ENCODE measurements at places on chromosomes 2 and 18.

DNA sequence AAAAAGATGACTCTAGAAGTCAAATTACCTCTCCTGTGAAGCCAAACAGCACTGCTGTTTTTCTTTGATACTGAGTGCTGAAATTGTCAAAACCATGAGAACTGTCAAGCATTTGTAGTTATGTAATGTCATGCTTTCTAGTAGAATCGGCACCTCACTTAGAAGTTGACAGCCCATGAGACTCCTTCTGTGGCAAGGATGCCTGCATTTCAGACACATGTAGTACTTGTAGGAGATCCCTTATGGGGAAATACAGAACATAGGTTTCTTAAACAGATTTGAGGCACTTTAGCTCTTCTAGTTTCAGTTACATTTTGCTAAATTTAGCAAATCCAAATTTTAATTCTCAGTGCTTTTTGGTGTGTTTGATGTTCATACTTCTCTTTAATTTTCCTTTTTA is 15.7 kb downstream of the ZNF407 start:
- DNase-seq: no peak

DNA sequence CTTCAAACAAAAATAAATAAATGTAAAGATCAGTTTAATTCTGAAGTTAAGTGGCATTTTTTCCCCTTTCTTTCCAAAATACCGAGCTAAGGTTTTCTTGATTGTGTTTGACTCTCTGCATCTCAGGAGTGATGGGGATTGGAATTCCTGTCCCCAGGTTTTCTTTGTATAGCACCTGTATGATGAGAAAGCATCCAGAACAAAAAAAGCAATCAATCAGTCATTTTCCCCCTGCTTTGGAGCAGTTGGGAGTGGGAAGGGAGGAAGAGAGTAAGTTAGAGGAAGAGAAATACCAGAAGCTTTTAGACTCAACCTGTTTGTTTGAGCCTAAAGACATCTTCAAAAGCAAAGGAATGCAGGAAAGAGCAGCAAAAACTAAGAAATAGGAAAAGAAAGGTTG is 88.5 kb downstream of the RIF1 start:
- DNase-seq: no peak

GRCh38 chr2:157444641-157445040 is 752 bp upstream of the CYTIP start:
- DNase-seq: no peak

DNA sequence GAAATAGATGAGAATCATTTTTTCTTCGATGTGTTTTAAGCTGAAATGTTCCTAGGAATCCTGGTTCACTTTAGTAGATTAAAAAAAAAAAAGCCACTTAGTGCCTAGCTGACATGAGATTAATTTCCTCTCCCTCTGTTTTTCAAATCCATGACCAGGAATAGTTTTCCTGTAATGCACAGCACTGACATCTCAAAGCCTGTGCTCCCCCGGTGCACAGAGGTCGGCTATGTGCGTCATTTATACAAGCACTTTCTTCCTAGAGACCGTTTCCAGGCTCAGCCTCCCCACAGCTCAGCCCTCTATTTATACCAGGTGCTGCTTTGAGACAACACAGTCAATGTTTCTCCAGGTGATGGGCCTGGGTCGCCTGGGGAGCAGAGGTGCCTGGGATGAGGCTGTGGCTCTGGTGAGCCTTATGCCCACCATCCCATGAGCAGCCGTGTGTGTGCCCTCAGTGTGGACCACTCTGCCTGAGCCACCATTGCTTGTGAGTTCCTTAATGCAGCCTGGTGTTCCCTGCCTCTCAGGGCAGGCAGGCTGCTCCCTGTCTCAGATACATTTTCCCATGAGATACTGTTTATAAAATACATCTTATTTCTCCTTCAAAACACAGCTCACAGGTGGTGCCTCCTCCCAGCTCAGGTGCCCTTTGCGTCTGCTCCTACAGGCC is 515.7 kb upstream of the HS6ST1 start:
- no peak for DNase-seq

DNA sequence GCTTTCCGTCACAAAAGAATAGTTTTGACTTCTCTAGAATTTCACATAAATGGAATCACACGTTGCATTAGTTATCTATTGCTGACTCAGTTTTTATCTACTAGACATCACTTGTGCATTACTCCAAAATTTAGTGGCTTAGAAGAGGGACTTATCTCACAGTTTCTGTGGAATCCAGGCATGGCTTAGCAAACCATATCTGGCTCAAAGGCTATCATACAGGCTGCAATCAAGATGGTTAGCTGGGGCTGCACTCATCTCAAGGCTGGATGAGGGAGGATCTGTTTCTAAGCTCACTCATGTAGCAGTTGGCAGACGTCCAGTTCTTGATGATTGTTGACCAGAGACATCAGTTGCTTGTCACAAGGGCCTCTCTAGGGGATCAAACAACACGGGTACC is 6.6 kb upstream of the DSC3 start:
- DNase-seq: no peak

DNA sequence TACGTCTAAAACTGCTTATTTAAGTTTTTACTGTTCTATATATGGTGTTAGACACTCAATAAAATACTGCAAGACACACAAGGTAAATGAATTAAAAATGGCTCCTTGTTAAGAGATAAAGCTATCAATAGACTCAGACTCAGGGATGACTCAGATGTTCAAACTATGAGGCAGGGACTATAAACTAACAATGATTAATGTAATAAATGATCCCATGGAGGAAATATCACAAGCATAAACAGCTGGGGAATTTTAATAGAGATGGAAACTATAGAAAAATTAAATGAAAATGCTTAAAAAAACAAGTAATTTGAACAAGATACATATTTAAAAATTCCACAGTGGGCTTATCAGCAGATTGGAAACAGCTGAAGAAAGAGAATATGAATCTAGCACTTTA is 650.8 kb downstream of the DCDC2C start:
- no peak for DNase-seq

DNA sequence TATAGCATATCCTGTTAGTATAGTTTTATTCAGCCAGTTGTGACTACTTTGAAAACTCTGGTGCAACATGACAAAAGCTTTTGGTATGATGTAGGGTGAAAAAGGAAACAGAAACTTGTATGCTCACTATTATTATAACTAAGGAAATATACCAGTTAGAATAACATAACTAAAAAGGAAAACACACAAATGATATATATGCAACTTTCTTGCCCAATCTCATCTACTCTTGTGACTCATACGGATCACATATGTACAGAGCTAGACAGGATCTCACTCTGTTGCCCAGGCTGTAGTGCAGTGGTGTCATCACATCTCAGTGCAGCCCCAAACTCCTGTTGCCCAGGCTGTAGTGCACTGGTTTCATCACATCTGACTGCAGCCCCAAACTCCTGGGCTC is 12.4 kb upstream of the TLK1 start:
- no peak for DNase-seq

DNA sequence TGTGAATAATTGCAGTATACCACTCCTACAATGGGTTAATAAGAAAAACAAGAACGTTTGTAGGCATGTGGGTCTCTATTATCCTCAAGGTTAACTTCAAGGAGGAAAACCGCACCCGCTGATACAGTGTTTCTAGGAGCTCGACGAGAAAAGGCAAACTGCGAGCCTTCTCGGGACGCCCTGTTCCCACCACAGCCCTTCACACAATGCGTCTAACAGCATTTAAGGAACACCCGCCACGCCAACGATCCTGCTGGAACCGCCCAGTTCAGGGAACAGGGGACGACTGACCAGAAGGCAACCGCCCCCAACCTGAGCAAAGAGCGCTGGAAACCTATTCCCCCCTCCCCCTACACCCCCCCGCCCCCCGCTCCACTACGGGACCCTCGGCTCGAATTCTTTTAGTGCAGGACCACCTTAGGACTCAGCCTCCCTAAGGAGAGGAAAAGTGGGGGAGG is 710 bp upstream of the TMSB10 start:
- DNase-seq: no peak

- DNase-seq: no peak
Observed at GRCh38 chr18:50115095-50115494, 79.9 kb downstream of the MYO5B start.

DNA sequence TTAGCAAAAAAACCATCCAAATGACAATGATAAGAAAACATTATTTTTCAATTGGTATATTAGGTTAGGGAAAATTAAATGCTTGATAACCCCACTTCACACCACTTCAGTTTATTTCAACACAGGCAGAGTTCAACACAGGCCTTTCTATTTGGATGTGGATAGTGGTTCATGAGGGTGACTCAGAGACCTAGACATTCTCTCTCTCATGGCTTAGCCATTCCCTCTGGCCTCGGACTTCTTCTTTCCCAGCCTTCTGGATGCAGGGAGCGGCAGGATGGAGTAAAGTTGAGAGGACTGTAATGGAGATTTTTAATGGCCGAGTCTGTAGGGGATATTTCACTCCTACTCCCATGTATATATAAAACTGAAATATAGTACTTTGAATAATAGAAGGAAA is 109.7 kb downstream of the CTNNA2 start:
- DNase-seq: no peak

DNA sequence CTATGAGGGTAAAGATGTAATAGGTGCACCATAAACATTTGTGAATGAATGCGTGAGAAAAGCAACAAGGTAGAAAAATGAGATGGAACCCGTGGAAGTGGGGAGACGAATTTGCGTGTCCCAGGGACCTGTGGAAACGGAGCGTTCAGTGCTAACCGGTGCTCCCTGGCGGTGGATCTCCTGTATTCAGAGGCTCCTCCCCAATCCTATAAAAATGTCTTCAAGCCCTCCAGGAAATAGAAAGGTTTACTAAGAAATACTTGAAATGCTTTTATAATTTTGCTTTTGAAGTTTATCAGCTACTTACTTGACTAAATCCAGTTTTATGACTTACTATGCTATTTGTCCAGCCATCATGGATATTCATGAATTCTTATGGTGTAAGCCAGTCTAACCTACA is 62.8 kb upstream of the RBM44 start:
- DNase-seq: no peak

- DNase-seq: no peak
Observed at GRCh38 chr2:59236723-59237122, 995.6 kb upstream of the FANCL start.

DNA sequence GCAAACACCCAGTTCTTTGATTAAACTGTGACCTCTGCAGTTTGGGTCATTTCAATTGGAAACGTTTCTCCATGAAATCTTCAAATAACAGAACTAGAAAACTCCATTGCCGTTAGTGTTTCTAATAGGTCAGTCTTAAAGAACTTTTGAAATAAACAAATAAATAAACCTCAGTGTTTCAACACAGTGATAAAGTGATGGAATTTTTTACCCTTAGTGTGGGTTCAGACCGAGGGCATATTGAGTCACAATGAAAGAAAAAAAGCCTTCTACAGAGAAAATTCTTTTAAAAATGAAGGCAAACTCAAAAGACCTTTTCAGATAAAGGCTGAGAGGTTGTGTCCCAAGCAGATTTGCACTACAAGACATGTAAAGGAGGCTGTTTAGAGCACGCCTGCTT is 149.6 kb downstream of the NCKAP5 start:
- DNase-seq: no peak

DNA sequence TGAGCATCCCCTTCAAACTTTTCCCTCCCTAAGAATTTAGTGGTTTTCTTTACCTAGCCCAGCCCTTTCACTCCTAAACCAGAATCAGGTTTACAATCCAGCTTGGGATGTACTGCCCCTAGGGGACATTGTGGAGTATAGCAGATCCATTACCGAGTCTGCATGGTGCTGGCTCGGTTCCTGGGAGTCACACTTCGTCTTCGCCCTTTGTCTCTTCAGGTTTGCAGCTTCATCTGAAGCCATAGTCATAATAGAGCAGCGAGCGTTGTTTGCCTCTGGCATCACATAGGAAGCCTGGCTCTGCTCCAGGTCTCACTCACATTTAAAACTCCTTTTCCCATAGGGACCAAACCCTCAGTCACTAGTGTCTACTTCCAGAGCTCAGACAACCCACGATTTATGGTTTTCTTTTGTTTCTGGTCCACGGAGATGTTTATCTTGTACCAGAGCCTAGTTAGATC is 16.8 kb upstream of the LYPD6 start:
- no peak for DNase-seq

DNA sequence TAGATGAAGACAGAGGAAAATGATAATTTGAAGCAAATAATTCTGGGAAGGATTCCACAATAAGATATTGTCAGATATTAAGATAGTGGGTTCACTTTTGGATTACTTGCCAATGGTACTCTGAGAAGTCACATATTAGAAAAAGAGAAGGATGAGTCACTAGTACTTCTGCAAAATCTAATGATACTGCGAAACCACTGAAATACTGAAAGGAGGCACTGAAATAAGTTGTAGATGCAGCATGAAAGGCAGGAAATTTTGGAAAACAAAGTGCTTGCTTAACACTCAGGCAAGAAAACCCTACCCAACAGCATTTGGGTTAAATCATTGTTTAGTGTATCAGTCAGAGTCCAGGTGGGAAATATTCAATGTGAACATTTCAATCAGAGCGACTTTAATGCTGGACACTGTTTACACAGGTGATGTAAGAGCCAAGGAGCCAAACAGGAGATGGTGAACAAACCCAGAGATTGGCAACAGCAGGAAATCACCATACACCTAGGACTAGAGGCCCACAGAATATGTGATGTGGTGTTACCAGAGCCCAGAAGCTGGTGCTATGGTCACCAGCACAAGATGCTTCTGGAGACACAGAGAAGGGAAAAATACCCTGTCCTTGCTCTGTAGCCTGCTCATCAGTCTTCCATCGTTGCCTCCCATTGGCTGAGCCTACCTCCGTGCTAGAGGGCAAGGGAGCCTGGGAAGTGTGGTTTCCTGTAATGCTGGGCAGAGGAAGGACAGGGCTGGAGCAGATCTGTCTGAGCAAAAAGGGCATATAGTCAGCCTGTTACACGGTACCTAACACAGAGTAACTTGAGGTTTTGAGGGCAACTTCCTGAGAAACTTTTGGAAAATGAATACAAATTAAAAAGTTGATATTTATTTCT is 204.7 kb upstream of the ITGA4 start:
- DNase-seq: no peak

DNA sequence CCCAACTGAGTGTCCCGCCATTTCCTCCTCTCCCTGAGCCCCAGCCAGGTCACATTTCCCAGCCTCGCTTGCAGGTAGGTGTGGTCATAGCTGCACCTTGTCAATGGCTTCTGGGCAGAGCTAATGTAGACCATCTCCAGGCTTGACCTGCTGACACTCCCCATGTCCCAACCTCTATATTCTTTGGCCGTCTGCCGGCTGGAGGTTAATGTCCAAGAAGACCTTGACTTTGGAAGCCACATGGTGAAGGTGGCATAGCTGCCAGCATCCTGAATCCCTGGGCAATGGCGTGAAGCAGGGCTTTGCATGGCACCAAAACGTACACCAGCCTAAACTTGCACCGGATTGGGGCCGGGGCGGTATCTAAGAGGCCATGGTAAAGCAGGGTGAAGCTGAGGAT is 88.3 kb downstream of the SPP2 start:
- no peak for DNase-seq

DNA sequence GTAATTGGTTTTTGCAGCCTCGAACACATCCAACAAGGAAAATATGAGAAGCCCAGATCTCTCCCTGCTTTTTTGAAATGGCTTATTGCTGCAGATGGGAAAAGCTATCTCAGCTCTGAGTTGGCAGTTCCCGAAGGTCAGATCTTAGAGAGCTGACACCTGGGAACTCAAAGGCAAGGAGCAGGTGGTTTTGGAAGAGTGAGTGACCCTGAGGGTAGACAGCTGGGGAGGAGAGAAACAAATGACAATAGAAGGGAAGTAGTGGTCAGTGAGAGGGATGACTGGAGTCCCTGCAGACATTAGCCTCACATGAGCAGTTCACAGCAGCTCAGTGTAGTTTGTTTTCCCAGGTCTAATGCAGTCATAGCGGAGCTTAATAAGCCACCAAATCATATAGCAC is 317.9 kb downstream of the STK39 start:
- no peak for DNase-seq

Measured in stimulated activated CD8-positive, alpha-beta memory T cell treated with anti-CD3 and anti-CD28 coated beads, Interleukin-2, amount 100 ng/mL, for 1 hour (primary cell).